ENCODE measurements at places on chromosomes 11 and 22. TPM values are rescaled to one million over a fixed set of nuclear protein-coding genes. Genes with fewer than 3 reads are reported as not detected.

GAB4 gene
- under 0.01 TPM for total RNA-seq

DNA sequence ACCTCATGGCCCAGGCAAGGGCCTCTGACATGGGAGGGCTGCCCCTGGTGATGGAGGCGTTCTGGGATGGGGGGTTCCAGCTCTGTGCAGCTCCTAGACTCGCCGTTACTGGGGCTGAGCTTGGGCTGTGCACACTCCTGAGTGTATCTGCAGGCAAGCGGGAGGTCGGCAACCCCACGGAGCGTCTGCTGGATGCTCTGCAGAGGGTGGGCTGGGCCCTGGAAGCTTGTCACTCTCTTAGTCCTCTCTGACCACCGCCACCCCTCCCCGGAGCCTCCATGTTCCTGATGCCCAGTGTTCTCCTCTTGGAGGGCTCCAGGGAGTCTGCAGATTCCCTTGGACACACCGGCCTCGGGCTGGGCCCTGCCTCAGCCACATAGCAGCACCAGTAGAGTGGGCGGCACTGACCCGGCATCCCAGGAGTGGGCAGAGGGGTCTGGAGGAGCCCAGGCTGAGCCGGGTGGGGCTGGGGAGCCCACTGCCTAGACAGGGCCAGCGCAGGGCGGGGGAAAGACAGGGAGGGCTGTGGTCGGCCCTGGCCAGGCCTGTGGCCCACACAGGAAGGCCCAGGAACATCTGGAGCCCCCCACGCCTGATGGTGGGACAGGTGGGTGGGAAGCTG lies 20.6 kb upstream of the MUC5B start:
- DNase-seq: no peak
- H3K27ac ChIP-seq: no peak overlapping the region
- H3K4me1 ChIP-seq: no peaks in the 10 kb centered on the region
- H3K4me3 ChIP-seq: no peak overlapping the region
- no peaks in the 10 kb centered on the region for H3K36me3 ChIP-seq

AP5B1 gene
- 5.3 TPM for total RNA-seq

CBLIF gene
- total RNA-seq: not detected

DNA sequence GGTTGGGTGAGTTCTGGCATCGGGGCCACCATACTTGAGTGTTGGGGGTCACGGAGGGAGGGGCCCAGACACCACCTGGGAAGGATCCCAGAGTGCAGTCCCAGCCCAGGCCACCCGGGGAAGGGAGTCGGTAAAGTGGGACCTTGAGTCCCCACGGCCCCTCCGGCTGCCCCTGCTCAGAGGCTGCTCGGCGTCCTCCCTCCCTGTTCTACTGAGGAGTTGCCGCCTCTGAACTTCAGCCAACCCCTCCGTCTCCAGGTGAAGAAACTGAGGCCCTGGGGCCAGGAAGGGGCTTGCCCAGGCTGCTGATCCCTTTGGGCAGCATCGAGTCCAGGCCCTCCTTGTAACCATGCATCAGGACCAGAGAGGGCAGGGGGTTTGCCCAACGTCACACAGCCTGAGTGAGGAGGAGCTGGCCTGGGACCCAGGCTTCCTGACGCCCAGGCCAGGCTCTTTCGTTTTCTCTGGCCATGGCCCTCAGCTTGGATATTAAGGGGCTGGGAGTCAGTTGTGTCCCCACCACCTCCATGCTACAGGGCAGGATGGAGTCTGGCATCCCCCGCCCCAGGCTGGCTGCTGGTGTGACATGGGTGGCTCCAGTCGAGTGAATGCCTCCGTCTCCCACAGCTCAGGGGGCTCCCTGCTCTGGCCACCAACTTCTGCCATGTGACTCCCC lies 1.3 kb downstream of the PARVG start:
- H3K27ac ChIP-seq: peak overlapping the region; percentile 76
- H3K36me3 ChIP-seq: peaks cover 16% of the 10 kb centered on the region
- H3K27me3 ChIP-seq: no peaks in the 10 kb centered on the region
- DNase-seq: peak; percentile 29

PLAAT5 gene
- 0.19 TPM for total RNA-seq

GRCh38 chr11:128927683-128928336 lies 14.9 kb downstream of the TP53AIP1 start:
- H3K4me3 ChIP-seq: no peak overlapping the region
- no peak for DNase-seq
- no peak overlapping the region for H3K27ac ChIP-seq
- no peaks in the 10 kb centered on the region for H3K36me3 ChIP-seq
- H3K27me3 ChIP-seq: no peaks in the 10 kb centered on the region
- peaks cover 9% of the 10 kb centered on the region for H3K4me1 ChIP-seq

- H3K36me3 ChIP-seq: no peaks in the 10 kb centered on the region
- peak overlapping the region; percentile 51 for H3K4me3 ChIP-seq
- peaks cover 37% of the 10 kb centered on the region for H3K27me3 ChIP-seq
- no peak overlapping the region for H3K27ac ChIP-seq
Measured at GRCh38 chr11:46237248-46238077, 40.0 kb upstream of the CREB3L1 start.

- H3K4me1 ChIP-seq: no peaks in the 10 kb centered on the region
- no peak overlapping the region for H3K4me3 ChIP-seq
- H3K36me3 ChIP-seq: no peaks in the 10 kb centered on the region
- H3K27ac ChIP-seq: no peak overlapping the region
- DNase-seq: no peak
Measured at GRCh38 chr11:132463295-132464002, 1068.9 kb downstream of the OPCML start.

- peaks cover 7% of the 10 kb centered on the region for H3K27me3 ChIP-seq
- no peak for DNase-seq
- H3K4me3 ChIP-seq: no peak overlapping the region
Measured at GRCh38 chr11:76685237-76685636, 14.7 kb upstream of the LRRC32 start.

KREMEN1 gene
- total RNA-seq: 10.7 TPM

OSBP2 gene
- total RNA-seq: 1.4 TPM

DNA sequence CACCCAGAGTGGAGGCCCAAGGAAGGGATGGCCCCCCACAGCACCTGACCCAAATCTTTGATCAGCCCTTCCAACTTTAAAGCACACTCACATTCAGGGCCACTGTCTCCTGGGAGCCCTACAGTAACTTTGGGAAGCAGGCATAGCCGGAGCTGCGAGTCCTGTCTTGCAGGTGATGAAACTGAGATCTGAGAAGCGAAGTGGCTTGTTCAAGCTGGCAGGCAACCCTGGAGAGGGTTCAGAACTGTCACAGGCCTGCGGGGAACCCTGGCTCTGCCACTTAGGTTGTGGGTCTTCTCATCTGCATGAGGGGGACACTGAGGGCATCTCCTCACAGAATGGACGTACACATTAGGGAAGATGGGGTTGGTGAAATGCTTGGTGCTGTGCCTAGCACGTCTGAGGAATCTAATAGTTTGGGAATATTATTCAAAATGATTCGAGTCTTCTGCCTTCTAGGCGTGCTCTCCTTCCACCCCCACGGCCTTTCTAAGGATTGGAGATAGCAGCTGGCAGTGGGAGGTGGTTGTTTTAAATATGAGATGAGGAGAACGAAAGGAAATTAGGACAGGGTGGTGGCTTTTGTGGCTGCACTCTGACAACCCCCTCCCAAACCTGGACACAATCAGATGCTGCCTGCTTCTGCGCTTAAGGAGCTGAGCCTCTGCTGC lies 18.8 kb upstream of the SUN2 start:
- H3K27me3 ChIP-seq: no peaks in the 10 kb centered on the region
- no peak overlapping the region for H3K4me3 ChIP-seq
- peaks cover 18% of the 10 kb centered on the region for H3K4me1 ChIP-seq
- H3K36me3 ChIP-seq: no peaks in the 10 kb centered on the region
- no peak for DNase-seq

GRCh38 chr11:46180736-46181135 lies 59.5 kb upstream of the PHF21A start:
- no peaks in the 10 kb centered on the region for H3K36me3 ChIP-seq
- DNase-seq: no peak
- no peaks in the 10 kb centered on the region for H3K4me1 ChIP-seq
- no peak overlapping the region for H3K27ac ChIP-seq
- peaks cover 6% of the 10 kb centered on the region for H3K27me3 ChIP-seq

BIRC3 gene
- 63.6 TPM for total RNA-seq

- no peak within 1 kb of the TSS for H3K27ac ChIP-seq
- no peak within 1 kb of the TSS for H3K4me3 ChIP-seq
- peaks cover 29% of the 10 kb centered on the region for H3K36me3 ChIP-seq
- H3K27me3 ChIP-seq: no peaks in the 10 kb centered on the region
- no peak for DNase-seq
- H3K4me1 ChIP-seq: no peaks in the 10 kb centered on the region
Measured at GRCh38 chr11:64935359-64936081, at the start of gene GPHA2. TSS of gene GPHA2 (minus strand) at chr11:64935893. CDS start at chr11:64935460, 433 bp downstream.

DNA sequence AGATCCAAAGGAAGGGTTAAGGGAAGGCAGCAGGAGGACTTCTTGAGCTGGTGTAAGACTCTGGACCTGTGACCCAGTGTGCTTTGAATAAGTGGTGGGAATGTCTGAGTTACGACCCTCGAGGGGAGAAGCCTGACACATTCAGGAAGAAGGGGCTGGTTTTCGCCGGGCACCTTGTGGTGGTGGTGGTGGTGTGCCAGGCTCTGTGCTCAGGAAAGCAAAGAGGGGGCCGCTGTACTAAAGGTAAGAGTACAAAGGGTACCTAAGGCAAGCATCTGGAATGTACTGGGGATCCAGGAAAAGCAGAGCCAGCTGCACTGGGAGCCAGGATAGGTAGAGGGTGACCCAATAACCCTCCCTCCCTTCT lies 6.3 kb downstream of the KLHL35 start:
- no peak overlapping the region for H3K27ac ChIP-seq
- H3K4me3 ChIP-seq: no peak overlapping the region
- H3K27me3 ChIP-seq: peaks cover 39% of the 10 kb centered on the region
- H3K4me1 ChIP-seq: peaks cover 7% of the 10 kb centered on the region
- H3K36me3 ChIP-seq: peaks cover 7% of the 10 kb centered on the region

GRCh38 chr11:80613655-80614054 lies 1172.8 kb upstream of the TENM4 start:
- no peaks in the 10 kb centered on the region for H3K36me3 ChIP-seq
- H3K4me1 ChIP-seq: no peaks in the 10 kb centered on the region
- H3K27ac ChIP-seq: no peak overlapping the region

- DNase-seq: no peak
- H3K4me1 ChIP-seq: no peaks in the 10 kb centered on the region
- H3K36me3 ChIP-seq: no peaks in the 10 kb centered on the region
- no peak overlapping the region for H3K4me3 ChIP-seq
- H3K27me3 ChIP-seq: no peaks in the 10 kb centered on the region
Measured at GRCh38 chr11:115871161-115871760, 367.0 kb upstream of the CADM1 start.

DNA sequence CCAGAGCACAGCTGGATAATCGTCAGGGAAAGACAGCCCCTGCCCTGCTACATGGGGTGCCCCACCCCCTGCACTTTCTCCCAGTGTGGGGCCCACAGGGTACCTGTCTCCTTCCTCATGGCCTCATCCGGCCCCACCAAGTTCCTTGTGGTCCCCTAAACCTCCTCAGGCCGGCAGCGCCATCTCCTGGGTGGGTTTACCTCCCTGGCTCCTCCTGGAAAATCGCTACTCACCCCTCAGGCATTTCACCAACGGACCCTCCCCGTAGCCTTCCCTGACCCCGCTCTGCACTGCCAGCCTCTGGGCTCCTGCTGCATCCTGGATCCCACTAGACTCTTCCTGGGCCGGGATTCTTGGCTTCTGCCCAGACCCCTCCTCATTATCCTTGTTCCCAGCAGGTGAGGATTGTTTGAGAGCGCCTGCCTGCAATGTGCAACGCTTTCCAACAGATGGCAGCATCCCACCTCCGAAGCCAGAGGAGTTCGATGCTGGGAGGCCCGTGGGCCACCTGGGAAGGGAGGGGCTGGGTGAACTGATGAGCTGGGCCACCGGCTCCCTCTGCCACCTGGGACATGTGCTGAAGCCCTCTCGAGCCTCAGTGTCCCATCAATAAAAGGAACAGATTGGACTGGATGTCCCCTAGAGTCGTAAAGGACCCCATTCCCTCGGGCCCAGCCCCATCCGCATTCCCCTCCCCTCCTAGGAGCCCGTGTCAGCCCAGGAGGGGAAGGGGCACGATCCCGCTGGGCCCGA lies 44.2 kb upstream of the TTLL12 start:
- H3K4me3 ChIP-seq: no peak overlapping the region
- H3K36me3 ChIP-seq: no peaks in the 10 kb centered on the region
- H3K27ac ChIP-seq: no peak overlapping the region
- peak; percentile 68 for DNase-seq
- no peaks in the 10 kb centered on the region for H3K27me3 ChIP-seq

DNA sequence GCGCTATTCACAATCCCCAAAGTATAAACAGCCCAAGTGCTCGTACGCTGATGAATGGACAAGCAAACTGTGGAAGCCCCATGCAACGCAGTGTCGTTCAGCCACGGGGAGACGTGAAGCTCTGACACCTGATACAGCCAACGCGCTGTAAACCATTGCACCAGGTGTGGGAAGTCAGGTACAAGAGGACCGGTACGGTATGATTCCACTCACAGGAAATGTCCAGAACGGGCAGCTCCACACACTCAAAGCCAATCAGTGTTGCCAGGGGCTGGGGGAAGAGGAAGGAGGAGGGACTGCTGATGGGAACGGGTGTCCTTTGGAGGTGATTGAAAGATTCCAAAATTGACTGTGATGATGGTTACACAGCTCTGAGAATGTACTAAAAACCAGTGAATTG lies 64.5 kb downstream of the BRD1 start:
- H3K36me3 ChIP-seq: no peaks in the 10 kb centered on the region
- H3K4me3 ChIP-seq: no peak overlapping the region
- H3K4me1 ChIP-seq: peaks cover 14% of the 10 kb centered on the region
- no peaks in the 10 kb centered on the region for H3K27me3 ChIP-seq
- DNase-seq: no peak
- no peak overlapping the region for H3K27ac ChIP-seq

DNA sequence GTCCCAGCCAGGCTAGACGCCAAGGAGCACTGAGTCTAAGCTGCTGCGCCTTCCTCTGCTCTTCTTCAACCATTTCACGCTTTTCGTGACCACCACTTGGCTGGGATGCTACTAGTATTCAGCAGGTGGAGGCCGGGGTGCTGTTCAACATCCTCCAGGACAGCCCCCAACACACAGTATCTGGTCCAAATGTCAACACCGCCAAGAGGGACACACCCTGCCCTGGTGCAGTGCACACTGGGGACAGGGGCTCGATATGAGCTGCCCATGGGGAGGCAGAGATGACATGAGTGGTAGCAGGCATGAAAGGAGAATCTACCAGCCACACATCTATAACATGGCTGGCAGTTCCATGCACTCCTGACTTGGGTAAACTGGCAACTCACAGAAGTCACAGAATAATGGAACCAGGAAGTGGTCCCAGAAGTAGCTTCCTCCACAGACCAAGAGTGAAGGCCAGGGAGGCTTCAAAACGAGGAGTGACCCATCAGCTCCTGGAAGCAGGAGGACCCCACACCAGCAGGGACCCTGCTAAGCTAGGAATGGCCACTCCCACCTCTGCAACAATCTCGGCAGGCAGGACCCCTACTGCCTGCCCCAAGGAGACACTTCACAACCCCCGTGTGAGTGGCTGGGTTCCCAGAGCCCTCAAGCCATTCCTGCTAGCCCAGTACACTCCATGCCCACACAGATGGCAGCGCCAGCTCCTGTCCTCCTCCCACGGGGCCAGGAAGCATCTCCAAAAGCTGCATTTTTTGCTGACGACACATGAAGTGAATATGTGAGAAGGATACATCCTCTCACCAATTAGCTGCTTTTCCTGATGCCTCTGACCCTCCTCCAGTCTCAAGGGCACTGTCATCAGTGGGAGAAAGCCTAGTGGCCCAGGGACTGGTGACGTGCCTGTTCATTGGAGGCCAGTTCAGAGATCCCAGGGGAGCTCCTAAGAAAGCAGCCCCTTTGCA lies 78.8 kb downstream of the DGCR2 start:
- no peak overlapping the region for H3K27ac ChIP-seq
- no peaks in the 10 kb centered on the region for H3K27me3 ChIP-seq
- no peaks in the 10 kb centered on the region for H3K4me1 ChIP-seq

CAPRIN1 gene
- total RNA-seq: 135 TPM

GRCh38 chr11:66981976-66982578 lies 7.0 kb downstream of the C11orf86 start:
- H3K27ac ChIP-seq: no peak overlapping the region
- no peak overlapping the region for H3K4me3 ChIP-seq
- no peak for DNase-seq
- H3K27me3 ChIP-seq: no peaks in the 10 kb centered on the region

SERHL2 gene
- total RNA-seq: 2.4 TPM

Measured in thymus (tissue), 14 donors.